ENCODE measurements at places on chromosomes 6 and 20.

GRCh38 chr6:131724114-131724513, 13.3 kb upstream of the CTAGE9 start:
- no peak for DNase-seq

DNA sequence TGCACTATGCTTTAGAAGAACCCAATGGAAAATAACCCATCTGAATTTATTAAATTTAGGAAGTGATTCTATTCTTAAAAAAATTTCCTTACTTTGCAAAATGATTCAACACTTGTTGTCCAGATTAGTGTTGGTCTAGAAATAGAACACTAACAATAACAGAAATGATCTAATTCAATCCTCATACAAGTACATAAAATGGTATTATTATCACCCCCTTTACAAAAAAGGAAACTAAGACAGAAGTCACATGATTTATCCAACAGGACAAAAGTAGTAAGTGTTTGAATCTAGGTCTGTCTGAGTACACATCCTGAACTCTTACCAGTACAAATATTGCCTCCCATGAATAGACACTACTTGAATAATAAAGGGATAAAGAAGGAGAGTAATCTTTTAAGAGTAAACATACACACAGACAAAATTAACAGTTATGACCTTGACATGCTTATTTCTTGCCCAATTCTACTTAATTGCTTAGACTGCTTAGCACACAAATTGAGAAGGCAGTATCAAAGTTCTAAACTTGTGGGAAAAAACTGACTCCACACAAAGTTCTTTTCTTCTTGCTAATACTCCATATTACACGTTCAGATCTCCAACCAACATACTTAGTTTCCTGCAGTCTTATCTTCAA, 195.4 kb upstream of the RUNX2 start:
- DNase-seq, result no peak

- DNase-seq, result no peak
Observed at GRCh38 chr20:60052322-60052721, 94.1 kb downstream of the CDH26 start.

DNA sequence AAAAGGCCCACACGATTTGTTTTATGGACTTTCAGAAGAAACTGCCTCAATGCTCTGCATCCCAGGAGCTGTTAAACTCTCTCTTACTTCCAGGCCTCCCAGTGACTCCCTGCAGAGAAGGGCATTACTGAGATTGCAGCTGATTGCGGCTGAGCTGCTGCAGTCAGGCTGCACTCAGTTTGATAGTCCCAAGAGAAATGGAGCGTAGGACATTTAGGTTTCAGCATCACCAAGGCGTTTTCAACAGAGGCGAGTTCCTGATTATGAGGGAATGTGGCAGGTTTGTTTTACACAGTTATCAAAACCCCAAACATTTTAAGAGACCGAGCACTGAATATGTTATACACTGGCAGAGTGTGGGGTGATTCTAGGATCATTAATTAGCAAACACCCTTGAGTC, 145.6 kb downstream of the TBX18 start:
- no peak for DNase-seq

DNA sequence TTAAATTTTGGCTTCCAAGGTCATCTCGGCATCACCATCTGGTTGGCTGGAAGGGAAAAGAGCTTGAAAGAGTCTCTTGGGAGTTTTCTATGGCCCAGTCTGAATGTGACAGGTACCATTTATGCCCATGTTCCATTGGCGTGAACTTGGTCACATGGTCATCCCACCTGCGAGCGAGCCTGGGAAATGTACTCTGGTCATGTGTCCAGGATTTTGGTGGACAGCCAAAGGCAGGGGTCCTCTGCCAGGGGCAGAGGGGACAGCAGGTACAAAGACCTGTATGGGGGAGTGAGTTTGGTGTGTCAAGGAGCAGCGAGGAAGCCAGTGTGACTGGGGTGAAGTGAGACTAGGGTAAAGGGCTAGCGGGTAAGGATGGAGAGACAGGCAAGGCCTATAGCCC, 112.6 kb downstream of the CDC5L start:
- DNase-seq, result no peak

GRCh38 chr20:38434301-38434741, 807 bp downstream of the SNHG17 start:
- DNase-seq, result no peak

GRCh38 chr20:52426856-52427255, 235.3 kb upstream of the ZFP64 start:
- DNase-seq, result no peak

DNA sequence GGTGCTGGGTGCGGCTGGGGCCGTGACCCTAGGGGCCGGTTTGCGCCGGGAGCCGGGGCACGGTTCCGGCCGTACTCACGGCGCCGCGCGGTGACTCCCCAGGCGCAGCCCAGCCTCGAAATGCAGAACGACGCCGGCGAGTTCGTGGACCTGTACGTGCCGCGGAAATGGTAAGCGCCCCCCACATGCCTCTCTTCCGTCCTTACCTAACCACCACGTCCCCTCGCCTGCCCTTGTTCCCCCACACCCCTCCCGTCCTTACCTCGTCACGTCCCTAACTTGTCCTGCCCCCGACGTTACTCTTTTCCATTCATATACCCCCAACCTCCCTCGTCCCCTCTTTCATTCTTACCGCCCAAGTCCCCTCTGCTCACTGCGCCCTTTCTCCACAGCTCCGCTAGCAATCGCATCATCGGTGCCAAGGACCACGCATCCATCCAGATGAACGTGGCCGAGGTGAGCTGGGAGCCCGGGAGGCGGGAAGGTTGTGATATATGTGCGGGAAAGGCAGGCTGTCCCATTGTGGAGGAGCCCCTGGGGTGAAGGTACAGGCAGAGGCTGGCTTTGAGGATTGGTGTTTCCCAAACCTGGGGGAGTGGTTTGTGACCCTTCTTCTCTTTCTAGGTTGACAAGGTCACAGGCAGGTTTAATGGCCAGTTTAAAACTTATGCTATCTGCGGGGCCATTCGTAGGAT, 463 bp downstream of the RPS21 start:
- DNase-seq, result no peak

- no peak for DNase-seq
Observed at GRCh38 chr6:101597693-101598092, 204.2 kb downstream of the GRIK2 start.

DNA sequence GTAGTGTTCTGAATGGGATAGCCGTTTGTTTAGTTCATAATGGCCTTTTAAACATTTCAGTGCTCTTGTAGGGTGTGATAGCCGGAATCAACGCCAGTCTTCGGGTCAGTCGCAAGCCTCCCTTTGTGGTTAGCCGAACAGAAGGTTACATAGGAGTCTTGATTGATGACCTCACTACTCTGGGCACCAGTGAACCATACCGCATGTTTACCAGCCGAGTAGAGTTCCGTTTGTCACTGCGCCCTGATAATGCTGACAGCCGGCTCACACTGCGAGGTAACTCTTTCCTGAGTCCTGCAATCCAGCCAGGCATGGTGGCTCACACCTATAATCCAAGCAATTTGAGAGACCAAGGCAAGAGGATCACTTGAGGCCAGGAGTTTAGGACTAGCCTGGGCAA, 20.4 kb downstream of the MTO1 start:
- DNase-seq, result no peak

- DNase-seq, result no peak
Observed at GRCh38 chr6:30071081-30071818, 4.3 kb downstream of the PPP1R11 start.

- no peak for DNase-seq
Observed at GRCh38 chr20:9744551-9744950, 94.3 kb downstream of the PAK5 start.

DNA sequence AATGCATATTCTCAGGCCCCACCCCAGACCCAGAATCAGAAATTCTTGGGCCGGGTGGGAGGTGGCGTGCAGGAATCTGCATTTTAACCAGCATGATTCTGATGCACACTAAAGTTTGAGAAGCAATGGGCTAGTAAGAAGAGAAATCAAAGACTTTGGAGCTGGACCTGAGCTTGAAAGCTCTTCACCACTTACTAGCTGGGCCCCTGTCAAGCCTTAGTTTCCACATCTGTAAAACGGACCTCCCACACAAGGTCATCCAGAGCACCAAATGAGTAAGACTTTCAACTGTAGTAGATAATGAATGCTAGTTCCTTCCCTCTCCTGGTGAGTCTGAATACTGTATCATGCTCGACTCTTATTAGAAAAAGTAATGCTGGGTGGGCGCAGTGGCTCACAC, 87.0 kb downstream of the TBC1D7 start:
- no peak for DNase-seq

DNA sequence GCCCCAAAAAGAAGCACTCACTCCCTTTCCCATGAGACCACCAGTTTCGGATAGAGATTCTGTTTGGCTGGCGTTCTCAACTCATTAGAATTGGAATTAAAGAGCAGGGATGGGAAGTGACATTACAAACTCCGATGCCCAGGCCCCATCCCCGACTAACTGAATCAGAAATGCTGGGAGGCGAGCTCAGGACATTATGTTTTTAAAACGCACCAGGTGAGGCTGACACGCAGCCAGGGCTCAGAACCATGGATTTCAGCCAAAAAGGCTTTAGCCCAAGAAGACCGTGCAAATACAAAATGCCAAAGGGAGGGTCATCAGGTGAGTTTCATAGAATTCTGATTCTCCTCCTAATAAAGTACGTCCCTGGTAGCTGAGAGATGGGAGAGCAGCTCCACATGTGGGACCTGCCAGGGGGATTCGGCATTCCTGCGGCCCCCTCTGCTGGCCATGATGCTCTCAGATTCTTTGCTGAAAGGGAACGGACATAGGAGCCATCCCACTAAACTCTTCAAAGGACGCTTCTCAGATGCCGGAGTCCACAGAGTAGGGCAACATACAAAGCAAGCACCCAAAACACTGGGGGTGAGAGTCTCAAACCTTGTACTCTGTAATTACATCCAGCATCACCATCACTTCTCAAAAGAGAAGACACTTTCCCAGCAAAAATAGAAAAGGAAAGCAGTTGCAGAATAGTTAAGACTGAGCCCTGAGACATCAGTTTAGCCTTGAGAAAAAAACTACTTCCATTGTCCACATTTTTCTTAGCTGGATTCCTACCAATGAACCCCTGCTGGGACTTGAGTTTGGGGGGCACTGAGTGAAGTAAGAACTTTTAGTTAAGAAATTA, 205.2 kb downstream of the BMP7 start:
- no peak for DNase-seq

GRCh38 chr6:85465762-85466161, 15.9 kb downstream of the NT5E start:
- no peak for DNase-seq

- no peak for DNase-seq
Observed at GRCh38 chr6:1496836-1497760, 107.7 kb downstream of the FOXF2 start.

- DNase-seq, result no peak
Observed at GRCh38 chr20:9613871-9614270, 99.5 kb downstream of the LAMP5 start.

GRCh38 chr6:12419631-12420272, 129.6 kb downstream of the EDN1 start:
- DNase-seq, result no peak

GRCh38 chr6:146290589-146290901, 253.1 kb upstream of the RAB32 start:
- no peak for DNase-seq

DNA sequence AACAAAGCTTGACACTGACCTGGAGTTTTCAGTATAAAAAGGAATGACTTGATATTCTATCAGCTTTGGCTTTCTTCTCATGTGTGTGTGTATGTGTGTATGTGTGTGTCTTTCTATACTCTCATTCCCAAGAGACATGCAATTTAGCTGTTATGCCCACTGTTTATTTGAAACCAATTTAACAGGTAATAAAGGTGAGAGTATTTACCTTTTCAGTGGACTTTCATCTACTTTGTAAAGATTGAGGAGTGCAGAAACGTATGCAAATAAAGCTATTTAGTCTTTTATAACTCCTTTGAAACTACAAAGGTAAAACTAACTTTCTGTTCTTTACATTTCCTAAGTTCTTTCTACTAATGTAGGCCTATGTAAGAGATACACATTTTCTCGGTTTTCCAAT, 103.5 kb upstream of the HS3ST5 start:
- no peak for DNase-seq

- no peak for DNase-seq
Observed at GRCh38 chr6:26122005-26122388, 34.8 kb downstream of the HFE start.

DNA sequence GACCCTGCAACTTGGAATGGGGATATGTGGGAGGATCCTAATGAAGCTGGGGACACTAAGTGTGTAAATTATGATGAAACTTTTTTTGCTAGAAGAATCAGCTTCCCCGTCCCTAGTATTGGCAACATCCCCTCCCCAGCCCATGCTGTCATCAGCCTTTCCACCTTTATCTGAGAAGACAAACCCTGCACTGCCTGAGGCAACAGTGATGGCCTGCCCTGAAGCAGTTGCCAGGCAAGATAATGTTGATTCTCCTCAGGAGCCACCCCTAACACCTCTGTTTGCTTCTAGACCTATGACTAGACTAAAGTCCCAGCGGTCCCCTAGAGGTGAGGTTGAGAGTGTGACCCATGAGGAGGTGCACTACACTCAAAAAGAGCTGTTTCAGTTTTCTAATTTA, 27.1 kb downstream of the MICA start:
- DNase-seq, result no peak

- DNase-seq, result no peak
Observed at GRCh38 chr20:53384392-53384791, 209.2 kb downstream of the ZNF217 start.

- DNase-seq, result no peak
Observed at GRCh38 chr20:62588458-62589149, 53.7 kb upstream of the SLCO4A1 start.

GRCh38 chr6:14762077-14762476, 483.8 kb upstream of the JARID2 start:
- no peak for DNase-seq

DNA sequence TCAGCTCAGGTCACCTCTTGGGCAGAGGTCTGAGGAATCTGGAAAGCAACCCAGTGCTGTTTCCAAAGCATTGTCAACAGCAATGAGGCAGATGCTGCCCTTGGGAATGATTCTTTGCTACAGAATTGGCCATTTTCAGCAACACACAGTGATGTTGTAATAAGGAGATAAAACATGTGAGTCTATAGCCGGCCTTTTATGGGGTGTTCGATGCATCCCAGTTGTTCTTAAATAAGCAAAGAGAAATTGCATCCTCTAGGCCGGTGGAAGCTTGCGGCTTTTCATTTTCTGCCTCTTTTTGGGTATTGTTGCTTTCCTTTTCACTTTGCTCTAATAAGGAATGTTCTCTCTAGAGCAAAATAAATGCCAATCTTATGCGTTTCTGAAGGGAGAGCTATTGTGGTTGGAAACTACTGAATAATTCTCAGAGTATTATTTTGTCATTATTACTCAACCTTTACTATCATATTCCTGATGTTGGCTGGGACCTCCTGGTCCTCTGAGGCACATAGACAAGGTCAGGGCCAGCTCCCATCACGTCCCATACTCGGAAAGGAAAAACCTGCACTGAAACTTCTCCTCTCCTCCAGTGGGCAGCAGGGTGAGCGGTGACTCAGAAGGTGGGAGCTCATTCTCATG, 214.2 kb downstream of the CDH26 start:
- no peak for DNase-seq

GRCh38 chr6:1515280-1515679, 94.4 kb upstream of the FOXC1 start:
- no peak for DNase-seq

- DNase-seq, result no peak
Observed at GRCh38 chr20:59783641-59784010, 149.8 kb downstream of the SYCP2 start.
